ENCODE measurements at places on chromosomes 3 and 15.
A peak's percentile ranks its signal among the peaks of the same experiment; 100 is the strongest.

DNA sequence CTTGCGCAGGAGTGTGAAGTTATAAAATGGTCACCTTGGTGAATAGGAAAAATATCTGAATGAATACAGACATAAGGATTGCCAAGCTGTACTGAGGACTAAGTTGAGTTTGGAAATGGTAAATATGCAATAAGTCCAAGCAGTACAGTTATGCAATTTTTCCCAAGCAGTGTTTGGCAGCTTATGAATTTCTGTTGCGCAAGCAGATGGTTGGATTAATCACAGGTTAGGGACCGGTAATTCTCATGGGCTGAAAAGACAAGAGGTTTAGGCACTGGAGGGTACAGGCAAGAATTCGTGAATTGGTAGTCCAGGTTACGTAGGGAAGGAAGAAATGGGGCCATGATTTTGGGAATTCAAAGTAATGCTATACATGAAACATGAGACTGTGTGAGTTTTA is 210.3 kb downstream of the RAP2B start:
- DNase-seq: no peak

- no peak for DNase-seq
These were observed 37.4 kb downstream of the KLHL25 start for GRCh38 chr15:85757073-85757938.

DNA sequence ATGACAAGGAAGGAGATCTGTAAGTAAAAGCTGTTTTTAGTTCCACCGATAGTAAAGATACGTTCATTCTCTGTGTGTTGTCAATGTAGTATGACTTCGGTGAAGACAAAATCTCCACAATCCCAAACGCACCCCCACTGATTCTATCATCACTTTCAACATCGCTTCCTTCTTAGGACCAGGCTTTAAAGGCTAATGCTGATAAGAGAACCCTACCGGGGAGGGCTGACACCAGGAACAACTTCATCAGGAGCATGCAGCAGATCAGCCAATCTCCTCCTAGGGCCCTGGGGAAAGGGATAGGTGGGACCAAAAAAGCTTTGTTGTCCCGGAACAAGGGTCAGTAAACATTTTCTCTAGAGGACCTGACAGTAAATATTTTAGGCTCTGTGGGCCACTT is 334.1 kb downstream of the VPS13C start:
- DNase-seq: no peak

GRCh38 chr3:124627501-124627908 is 102.7 kb upstream of the UMPS start:
- DNase-seq: no peak

DNA sequence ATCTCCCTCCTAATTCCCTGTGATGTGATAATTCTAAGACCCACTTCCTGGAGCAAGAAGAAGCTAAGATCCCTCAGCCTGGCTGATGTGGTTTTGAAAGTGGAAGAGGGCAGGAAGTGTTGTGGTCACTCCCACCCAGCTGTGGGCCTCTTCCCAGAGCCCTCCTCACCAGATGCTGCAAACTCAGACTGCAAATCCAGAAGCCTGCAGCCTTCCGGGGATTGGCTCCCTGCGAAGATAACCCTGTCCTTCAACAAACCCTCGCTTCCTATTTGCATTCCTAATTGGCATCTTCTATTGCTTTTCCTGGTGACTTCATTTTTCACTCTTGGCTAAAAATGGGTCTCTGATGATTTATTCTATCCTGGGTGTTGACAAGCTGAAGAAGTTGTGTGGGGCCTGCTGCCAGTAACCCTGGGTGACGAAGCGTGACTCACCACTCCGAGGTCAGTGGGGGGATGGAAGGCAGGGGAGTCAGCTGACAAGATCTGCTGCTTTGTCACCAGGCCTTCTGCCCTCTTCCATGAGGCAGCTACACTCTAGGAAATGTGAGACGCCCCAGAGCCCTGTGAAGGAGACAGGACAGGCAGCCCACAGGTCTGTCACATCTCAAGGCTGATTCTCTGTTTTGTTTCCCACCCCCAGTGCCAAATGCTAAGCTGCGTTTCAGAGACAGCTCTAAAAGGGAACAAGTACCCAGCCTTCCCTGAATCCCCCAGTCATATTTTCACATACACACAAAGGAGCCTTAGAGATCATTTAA is 99.7 kb upstream of the LIPC start:
- DNase-seq: peak; percentile 92

GRCh38 chr15:66785637-66786036 is 83.6 kb downstream of the SMAD6 start:
- no peak for DNase-seq

GRCh38 chr3:24550588-24550987 is 55.9 kb upstream of the THRB start:
- no peak for DNase-seq

DNA sequence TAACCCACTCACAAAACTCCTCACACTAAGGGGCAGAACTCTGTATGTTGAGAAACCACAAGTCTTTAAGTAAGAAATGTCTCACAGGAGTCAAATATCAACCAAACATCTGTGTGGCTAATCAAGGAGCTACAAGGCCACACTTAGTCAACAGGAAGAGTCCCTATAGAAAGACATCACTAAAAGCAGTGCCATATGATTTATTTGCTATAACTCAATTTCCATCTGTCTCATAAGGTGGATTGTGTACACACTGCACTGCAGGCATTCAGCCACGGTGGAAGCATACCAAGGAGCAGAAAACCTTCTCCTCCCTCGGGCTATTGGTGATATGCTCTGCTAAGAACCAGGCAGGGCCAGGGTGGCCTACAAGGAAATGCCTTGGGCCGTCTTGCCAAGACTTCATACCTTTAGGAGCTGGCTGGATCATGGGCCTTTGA is 197.6 kb upstream of the CFAP20DC start:
- DNase-seq: no peak

DNA sequence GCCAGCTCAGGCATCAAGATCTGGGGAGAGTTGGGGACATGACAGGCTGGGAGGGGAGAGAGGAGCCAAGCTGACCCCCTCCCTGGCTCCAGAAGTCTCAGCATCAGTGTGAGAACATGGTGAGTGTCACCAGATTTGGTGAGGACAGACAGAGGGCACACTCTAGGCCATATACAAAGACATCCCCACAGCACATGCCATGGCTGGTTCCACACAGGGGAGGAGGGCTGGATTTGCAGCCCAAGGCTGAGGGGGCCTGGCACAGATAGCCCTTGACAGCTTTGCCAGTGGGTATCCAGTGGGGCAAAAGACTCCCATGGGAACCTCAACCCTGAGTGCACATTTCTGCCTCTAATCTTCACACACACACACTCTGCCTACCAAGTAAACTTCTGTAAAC is 10.1 kb upstream of the ANKRD63 start:
- DNase-seq: no peak

- no peak for DNase-seq
These were observed 33.1 kb upstream of the PLA2G4E start for GRCh38 chr15:42053914-42054313.

GRCh38 chr15:68888419-68888818 is 41.9 kb upstream of the SPESP1 start:
- no peak for DNase-seq

Measured in T1000 (cell line).